ENCODE measurements at places on chromosomes 5 and 9.

- no peak for DNase-seq
Observed at GRCh38 chr5:126395198-126395597, 28.0 kb upstream of the GRAMD2B start.

DNA sequence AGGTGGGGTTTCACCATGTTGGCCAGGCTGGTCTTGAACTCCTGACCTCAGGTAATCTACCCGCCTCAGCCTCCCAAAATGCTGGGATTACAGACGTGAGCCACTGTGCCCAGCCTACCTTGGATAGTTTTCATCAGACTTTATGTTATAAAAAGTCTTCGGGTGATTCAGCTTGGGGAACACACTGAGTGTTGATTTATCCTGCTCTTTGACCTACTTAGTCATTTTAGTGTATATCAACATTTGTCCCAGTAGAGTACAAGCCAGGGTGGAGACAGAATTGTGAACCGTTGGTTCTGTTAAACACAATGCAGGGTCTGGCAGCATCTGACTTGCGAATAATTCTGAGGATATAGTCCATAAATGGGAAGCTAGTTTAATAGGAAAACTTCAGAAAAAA is 39.7 kb downstream of the NFX1 start:
- no peak for DNase-seq

GRCh38 chr5:68953875-68954617 is 139.8 kb upstream of the SLC30A5 start:
- DNase-seq = no peak

DNA sequence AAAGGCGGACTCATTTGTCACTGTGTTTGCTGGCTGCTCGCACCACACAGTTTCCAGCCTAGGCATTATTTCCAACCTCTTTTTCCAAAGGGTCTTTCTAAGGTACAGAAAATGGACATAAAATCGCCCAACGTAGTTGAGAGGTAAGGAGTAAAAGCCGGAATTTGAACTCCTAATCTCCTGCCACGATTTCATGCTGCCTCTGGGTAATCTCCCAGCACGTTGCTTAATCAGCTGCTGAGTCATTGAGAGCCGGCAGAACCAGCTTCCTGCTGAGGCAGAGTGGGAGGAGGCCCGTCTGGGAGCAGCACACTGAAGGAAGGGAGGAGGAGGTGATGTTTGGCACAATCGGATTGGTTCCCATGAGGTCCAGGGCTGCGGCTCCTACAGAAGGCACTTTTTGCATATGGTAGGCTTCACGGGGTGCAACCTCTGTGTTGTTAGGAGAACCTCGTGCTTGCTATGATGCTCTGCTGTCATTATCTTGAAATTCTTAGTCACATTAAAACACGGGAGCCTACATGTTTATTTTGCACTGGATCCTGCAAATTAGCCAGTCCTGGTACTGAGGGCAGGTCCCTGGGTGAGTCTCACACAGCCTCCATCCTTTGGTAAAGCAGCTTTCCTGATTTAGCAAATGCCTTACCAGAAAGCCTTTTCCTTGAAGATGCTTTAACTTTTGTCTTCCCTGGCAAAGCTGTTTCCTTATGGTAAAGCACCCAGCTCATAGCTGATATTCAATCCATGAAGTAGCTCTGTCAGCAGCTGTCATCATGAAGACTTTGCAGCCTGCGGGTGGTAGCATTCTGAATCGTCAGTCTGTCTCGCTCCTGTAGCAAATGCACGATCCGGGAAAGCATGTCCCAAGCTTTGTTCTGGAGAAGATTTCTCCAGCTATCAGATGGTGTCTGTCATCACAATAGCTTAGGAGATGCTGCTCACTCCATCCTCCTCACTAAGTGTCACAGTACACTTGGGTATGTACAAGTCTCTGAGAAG is 191.6 kb upstream of the MSX2 start:
- peak; percentile 57 for DNase-seq

GRCh38 chr5:148147415-148147814 is 20.9 kb upstream of the SPINK14 start:
- no peak for DNase-seq

GRCh38 chr9:75683591-75683990 is 206.9 kb upstream of the PCSK5 start:
- no peak for DNase-seq

GRCh38 chr5:120599576-120599975 is 135.5 kb downstream of the PRR16 start:
- DNase-seq = no peak

DNA sequence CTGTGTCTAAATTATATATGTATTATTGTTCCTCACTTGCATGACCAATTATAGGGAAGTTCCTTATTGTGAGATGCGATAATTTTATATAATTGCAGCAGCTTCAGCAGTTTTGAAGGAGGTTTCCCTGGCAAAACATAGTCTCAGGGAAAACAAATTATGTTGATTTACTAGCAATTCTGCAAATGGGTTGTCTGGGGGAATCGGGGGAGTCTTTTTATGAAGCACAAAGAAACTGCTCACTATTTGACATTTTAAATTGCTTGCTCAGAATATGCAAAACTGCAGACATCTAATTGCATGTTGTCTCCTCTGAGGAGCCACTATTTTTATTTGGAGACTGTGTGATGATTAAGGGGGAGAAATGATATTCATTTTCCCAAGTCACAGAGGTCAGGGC is 361.6 kb downstream of the YTHDC2 start:
- no peak for DNase-seq

DNA sequence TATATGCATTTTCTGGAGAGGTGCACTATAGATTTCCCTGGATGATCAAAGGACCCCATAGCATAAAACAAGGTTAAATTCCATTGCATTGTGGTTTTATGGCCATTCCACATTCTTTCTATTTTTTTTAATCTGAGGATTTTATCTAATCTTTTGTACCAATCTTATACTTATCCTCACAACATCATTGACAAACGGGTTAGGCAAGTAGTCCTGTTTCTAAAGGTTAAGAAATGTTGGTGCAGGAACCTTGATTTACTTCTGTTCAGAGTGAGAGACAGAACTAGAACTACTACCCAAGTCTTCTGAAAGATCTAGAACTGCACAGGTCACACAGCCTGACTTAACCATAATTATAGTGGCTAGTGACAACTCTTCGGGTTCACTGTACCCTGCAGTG is 5.7 kb upstream of the DAB2 start:
- no peak for DNase-seq

DNA sequence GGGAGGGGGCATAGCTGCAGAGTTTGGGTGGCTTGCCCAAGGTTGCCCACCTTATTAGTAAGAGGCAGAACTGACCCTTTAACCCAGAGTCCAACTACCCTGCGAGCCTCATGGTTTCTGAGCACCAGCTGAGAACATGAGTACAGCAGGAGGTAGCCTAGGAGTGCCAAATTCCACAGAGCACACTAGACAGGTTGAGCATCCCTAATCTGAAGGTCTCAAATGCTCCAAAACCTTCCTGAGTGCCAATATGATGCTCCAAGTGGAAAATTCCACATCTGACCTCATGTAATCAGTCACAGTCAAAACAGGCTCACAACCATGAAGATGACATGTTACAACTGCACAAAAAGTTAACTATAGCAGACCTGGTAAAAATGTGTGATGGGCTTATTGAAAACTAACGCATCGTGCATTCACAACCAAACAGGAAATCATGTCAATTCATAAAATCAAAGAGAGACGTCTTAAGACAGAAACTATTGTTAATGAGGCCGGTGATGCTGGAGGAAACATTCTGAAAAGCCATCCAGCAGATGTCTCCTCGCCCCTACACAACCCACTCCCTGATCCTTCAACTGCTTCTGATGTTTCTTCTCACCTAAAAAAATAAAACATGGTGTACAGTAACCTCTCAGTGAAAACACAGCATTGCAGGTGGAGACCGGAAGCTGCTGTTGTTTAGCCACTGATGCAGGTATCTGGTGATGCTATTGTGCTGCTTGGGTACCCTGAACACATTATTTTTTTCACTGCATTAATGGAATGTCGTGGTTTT is 25.0 kb downstream of the PTCH1 start:
- DNase-seq = no peak

GRCh38 chr5:73352649-73353230 is 95.8 kb downstream of the FOXD1 start:
- DNase-seq = no peak

DNA sequence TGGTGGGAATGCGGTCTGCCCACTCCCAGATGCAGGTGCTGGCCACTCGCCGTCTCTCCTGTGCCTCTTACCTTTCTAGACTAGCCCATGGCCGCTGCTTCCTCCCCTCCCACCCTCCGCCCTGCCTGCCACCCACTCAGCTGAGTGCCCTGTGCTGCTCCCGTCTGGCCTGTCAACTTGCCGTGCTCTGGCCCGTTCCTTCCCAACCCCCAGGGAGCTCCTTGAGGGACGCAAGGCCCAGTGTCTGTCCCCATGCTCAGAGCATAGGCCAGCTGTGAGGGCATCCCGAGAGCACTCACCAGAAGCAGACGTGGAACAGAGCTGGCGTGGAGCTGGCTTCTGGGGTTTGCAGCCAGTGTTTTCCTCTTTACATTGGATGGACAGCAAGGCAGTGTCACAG is 20.2 kb downstream of the HNRNPH1 start:
- DNase-seq = no peak

Measured in activated CD4-positive, alpha-beta T cell treated with anti-CD3 and anti-CD28 coated beads, Interleukin-2, amount 10 ng/mL, durations not matched to agents 24 days and 14 days (primary cell).